ENCODE measurements at places on chromosomes 16 and 17.

- no peak for DNase-seq
Measured at GRCh38 chr16:77617553-77617952, 104.8 kb upstream of the NUDT7 start.

GRCh38 chr17:74467221-74467951 is 952 bp downstream of the CD300A start:
- peak; percentile 54 for DNase-seq

- no peak for DNase-seq
Measured at GRCh38 chr17:33375103-33375502, 82.0 kb upstream of the ASIC2 start.

DNA sequence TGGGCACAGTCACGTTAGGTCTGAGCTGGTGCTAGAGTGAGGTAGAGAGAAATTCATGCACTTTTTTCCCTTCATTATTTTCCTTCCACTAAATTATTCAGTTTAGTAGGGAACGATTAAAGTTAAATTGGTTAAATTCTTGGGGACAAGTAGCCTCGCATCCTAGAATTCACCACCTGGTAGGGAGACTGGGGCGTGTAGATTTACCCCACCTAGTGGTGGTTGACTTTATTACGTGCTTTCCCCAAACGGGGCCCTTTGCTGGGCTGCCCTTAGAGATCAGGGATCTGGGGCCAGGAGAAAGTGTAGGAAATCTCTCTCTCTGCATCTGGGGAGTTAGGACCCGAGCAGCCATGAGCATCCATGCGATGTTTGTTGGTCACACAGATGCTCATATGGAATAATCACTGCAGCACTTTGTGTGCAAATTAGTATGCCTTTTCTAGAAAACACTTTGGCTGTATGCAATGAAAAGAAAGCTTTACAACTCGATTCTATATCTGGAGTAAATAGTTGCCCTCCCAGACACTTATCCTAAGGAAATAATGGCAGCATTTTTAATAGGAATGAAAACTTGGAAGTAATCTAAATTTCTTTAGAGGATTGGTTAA is 107.0 kb downstream of the PLCG2 start:
- no peak for DNase-seq

DNA sequence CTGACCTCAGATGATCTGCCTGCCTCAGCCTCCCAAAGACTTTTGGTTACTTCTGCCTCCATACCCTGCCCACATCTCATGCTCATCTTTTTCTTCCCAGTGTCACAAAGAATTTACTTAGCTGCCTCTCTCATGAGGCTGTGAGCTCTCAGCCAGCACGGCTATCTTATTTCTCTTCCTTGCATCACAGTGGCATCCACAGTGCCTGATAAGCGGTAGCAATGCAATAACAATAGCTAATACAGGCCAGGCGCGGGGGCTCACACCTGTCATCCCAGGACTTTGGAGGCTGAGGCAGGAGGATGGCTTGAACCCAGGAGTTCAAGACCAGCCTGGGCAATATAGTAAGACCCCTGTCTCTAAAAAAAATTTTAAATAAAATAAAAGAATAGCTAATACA is 15.5 kb upstream of the MARVELD3 start:
- no peak for DNase-seq

- no peak for DNase-seq
Measured at GRCh38 chr16:12788758-12789157, 14.9 kb downstream of the CPPED1 start.

DNA sequence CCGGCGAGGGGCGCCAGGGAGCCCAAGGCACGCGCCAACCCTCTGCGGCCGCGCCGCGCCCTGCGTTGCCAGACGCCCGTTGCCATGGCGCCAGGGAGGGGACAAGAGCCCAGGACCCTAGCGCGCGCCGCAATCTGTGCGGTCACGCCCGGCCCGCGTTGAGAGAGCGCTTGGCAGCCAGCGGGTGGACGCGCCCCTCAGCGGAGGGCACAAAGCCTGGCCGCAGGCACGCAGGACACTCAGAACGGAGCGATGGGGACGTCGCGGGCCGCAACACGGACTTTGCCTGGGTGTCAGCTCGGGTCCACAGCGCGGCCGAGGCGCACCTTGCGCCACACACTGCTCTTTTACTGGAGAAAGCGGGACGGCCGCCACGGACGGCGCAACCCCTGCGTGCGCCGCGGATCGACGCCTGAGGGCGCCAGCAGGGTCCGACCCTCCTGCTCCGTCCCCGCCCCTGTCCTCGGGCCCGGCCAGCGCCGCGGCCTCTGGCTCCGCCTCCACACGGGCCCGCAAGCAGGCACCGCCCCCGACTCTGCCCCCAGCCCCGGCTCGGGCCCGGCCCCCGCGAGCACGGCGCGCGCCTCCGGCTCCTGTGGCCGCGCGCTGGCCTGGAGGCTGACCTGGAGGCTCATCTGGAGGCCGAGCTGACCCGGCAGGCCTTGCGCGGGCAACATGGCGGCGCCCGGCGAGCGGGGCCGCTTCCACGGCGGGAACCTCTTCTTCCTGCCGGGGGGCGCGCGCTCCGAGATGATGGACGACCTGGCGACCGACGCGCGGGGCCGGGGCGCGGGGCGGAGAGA is at the start of gene GFER:
TSS of gene GFER (plus strand) at position 650 of the 803 bp plus-strand sequence. CDS start at position 676, 26 bp downstream.
- DNase-seq, result peak; percentile 84

DNA sequence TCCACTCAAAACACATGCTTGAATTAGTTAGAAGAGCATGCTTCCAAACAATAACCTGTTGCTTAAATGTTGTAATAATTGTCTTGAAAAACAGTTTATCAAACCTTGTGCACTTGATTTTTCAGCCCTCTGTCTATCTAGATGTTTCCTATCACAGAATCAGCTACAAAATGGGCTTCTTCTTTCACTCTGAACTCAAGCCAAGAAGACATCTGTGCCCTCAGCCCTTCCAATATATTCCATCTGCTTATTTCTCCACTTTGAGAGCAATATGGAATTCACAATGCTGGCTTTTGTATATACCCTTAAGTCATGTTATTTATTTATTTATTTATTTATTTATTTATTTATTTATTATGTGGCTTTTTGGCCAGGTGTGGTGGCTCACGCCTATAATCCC is 234.2 kb downstream of the TOX3 start:
- no peak for DNase-seq

DNA sequence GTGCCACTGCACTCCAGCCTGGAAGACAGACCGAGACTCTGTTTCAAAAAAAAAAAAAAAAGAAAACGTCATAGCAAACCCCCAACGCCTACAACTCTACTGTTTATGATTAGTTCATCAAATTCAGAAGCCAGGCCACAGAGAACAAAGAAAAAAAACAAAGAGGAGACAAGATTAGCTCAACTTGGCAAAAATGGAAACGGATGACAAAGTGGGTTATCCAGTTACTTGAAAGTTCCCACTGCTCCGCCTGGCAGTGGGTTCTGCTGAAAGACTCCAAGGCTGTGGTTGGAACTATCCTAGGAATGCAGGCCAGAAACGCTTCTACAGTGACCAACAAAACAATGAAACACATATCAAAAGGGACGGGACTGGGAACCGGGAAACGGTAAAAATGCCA is 53.1 kb downstream of the MRM3 start:
- DNase-seq, result no peak

GRCh38 chr17:79993390-79994227 is 42.1 kb downstream of the TBC1D16 start:
- peak; percentile 74 for DNase-seq

DNA sequence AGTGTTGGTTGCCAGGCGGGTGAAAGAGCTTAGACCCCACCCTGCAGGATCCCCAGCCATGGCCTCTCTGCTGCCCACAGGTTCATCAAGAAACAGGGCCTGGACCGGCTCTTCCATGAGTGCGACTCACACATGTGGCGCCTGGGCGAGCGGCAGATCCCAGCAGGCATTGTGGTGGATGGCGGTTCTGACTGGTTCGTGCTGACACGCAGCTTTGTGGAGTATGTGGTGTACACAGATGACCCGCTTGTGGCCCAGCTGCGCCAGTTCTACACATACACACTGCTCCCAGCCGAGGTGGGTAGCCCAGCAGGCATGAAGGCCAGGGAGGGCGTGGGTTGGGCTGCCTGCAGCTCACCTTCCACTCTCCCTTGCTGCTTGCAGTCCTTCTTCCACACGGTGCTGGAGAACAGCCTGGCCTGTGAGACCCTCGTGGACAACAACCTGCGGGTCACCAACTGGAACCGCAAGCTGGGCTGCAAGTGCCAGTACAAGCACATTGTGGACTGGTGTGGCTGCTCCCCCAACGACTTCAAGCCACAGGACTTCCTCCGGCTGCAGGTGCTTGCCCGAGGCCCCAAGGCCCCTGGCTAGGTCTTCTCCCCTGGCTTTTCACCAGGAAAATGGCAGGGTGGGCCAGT is 9.9 kb downstream of the XYLT2 start:
- no peak for DNase-seq

GRCh38 chr16:73095885-73096421 is 48.0 kb upstream of the ZFHX3 start:
- DNase-seq, result no peak
